ENCODE measurements at places on chromosomes 11 and 22. TPM values are rescaled to one million over a fixed set of nuclear protein-coding genes. Genes with fewer than 3 reads are reported as not detected.

DNA sequence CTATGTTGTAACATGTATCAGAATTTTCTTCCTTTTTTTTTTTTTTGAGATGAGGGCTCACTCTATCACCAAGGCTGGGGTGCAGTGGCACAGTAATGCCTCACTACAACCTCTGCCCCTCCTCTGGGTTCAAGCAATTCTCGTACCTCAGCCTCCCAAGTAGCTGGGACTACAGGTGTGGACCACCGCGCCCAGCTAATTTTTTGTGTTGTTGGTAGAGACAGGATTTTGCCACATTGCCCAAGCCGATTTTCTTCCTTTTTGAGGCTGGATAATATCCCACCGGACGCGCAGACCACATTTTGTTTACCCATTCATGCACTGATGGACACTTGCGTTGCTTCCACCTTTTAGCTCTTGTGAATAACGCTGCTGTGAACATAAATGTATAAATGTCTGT is 97.0 kb downstream of the BRD1 start:
- DNase-seq, result no peak

- DNase-seq, result no peak
These were observed 1.0 kb upstream of the C11orf86 start for GRCh38 chr11:66973956-66974580.

DNA sequence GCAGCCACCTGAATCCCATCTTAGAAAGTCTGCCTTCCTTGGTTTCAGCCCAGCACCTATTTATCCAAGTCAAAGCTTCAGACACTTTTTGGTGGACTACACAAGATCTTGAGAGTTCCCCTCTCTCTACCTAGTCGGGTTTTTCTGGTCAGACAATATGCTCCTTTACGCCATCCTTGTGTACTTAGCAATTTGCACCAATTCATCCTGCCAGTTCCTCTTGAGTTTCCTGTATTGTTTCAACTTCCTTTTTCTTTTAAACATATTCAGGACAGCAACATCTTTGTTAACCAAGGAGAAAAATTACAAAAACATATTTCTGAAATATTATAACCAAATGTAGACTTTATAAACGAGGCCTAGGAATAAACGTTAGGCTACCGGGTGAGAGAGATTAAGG is 368.2 kb upstream of the CADM1 start:
- no peak for DNase-seq

- no peak for DNase-seq
These were observed 95.0 kb upstream of the KCNA4 start for GRCh38 chr11:30111786-30112185.

DNA sequence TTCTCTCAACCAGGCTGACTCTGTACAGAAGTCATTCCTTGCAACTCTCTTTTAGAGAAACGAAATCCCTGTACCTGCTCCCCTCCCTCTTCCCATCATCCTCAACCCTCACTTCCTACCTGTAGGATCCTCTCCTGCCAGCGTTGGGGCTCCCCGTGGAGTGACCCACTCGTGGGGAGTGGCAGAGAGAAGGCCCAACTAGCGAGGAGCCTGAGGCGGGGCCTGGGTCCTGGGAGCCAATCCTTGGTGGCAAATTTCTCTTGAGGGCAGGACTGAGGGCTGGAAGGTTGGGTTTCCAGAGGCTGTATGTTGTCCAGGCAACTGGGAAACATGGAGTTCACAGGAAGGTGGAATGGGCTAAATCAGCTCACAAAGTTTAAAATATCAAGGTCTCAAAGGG is 10.4 kb downstream of the NHERF4 start:
- no peak for DNase-seq

GRCh38 chr11:14073849-14074476 is 111.4 kb downstream of the SPON1 start:
- DNase-seq, result no peak

DNA sequence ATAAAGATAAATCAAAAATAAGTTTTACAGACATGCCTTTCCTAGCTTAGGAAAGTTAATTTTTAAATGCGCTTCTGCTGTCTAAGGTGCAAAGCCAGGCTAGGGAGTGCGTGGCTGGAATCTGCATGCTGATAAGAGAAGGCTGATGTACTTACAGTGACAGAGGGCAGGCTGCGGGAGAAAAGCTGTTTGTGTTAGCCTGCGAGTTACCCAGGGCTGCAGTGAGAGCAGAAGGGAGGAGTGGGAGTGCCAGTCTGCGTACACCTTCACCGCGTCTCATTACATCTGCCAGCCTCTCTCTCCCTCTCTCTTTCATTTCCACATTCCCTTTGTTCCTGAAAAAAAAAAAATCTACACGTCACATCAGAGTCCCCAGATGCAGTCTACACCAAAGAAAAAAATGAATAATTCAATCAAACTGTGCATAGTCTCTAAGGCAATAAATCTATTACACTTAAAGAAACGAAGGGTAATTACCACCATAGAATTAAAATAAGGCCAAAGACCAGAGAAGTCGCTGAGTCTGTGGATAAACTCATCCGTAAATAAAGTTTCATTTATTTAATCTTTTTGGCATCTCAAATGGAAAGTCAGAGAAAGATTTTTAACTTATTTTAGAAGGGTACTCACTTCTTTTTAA is 126.4 kb upstream of the C11orf58 start:
- no peak for DNase-seq

- DNase-seq, result no peak
These were observed 27.6 kb upstream of the PPFIA1 start for GRCh38 chr11:70242885-70243284.

DNA sequence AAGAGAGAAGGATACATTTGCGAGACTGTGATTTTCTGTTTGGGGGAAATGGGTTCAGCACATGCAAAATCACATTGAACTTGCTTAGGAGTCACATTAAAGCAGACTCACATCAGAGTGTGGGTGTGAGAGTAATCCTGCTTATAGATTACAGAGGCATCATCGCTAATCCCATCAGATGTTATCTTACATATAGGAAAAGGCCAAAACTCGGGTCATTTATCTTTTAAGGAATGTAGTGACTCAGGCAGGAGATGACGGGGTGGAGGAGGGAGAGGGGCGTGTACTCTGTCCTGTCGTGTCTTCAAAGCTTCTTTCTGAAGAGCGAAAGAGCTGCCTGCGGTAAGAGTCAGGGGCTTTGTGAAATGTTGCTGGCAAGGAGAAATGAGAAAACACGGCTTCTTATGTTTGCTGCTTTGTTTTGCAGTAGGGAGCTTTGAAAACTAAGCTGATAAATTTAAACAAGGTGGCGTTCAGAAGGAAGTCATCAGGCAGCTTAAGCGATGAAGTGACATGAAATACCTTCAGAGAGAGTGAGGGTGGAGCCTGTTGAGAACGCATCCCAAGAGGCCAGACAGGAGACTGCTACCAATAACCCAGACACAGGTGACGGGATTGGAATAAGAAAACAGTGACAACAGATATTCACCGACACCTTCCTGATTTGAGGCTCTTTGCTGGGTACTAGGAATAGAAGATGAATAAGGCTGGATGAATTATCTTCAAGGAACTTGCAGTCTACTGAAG is 2.2 kb upstream of the C11orf16 start:
- DNase-seq, result no peak

MUC6 gene
- total RNA-seq, result not detected

APOBEC3B gene
- 1.4 TPM for total RNA-seq

CCDC89 gene
- total RNA-seq, result 0.51 TPM

WNT11 gene
- total RNA-seq, result 0.47 TPM

SHISAL1 gene
- not detected for total RNA-seq

H19 gene
- 2.3 TPM for total RNA-seq

PATE2 gene
- not detected for total RNA-seq

NXF1 gene
- 160 TPM for total RNA-seq

Measured in T-cell (primary cell).